ENCODE measurements at places on chromosomes 16 and 17.

GRCh38 chr17:8555062-8555461 lies 75.5 kb downstream of the MYH10 start:
- no peak for DNase-seq

DNA sequence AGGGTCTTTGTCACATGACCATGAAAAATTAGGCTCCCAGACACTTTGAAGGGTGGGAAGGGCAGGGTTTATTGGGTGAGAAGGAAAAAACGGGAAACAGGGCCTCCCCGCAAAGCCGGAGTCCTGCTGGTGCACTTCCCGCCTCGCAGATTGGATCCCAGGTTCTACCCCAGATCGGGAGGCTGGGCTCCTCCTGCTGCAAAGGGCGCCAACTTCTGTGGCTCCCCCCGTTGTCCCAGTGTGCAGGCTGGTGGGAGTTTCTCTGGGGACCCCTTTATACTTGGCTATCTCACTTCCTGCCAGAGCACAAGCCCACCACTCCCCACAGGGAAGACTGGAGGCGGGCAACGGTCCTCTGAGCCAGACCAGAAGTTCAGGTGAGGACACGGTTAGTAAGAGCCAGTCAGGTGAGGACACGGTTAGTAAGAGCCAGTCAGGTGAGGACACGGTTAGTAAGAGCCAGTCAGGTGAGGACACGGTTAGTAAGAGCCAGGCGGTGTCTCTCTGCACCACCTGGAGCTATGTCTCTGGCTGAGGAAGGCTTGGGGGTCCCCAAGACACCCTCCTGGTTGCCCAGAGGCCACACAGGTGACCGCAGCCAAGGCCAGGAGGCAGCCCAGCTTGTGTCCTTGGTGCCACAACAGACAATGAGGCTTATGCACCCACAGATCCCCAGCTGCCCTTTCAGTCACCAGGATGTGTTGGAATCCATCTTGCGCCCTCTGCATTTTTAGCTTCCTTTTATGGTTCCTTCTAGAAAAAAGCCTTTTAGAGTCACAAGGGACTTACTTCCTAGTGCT lies 48.1 kb upstream of the CHMP6 start:
- DNase-seq: no peak

DNA sequence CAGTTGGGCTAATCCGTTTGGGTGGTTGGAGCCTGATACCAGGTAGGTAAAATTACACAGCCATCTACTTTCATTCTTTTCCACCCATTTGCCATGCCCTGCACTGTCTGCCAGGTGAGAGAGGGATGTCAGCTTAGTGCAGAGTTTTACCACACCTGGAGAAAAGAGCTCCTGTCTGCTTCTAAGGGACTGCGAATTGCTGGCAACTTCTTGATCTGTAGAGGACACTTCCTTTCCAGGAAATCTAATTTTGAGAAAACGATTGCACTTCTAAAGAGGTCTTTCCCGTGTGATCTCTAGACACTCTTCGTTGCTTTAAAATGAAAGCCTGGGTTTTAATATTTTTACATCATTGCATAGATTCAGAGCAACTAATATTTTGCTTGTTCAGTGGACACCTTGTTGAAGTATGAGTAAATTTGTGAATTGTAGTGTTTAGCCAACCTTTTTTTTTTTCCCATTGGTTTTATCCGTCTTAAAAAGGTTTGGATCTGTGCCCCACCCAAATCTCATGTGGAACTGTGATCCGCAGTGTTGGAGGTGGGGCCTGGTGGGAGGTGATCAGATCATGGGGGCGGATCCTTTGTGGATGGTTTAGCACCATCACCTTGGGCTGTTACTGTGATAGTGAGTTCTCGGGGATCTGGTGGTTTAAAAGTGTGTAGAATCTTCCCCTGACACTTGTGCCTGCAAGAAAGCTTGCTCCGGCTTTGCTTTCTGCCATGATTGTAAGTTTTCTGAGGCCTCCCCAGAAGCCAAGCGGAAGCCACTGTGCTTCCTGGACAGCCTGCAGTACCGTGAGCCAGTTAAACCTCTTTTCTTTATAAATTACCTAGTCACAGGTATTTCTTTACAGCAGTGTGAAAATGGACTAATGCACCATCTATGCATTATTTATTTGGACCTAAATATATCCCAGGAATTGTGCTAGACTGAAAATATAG lies 104.6 kb downstream of the PRKCA start:
- DNase-seq: no peak

- DNase-seq: no peak
Measured at GRCh38 chr16:3580251-3580651, 3.0 kb upstream of the NLRC3 start.

- no peak for DNase-seq
Measured at GRCh38 chr17:45145035-45145389, 3.3 kb upstream of the HEXIM1 start.

- DNase-seq: no peak
Measured at GRCh38 chr16:49809062-49809461, 46.9 kb downstream of the ZNF423 start.

- no peak for DNase-seq
Measured at GRCh38 chr16:1141191-1141590, 11.7 kb upstream of the CACNA1H start.

GRCh38 chr16:82990155-82990554 lies 363.4 kb downstream of the CDH13 start:
- DNase-seq: no peak

DNA sequence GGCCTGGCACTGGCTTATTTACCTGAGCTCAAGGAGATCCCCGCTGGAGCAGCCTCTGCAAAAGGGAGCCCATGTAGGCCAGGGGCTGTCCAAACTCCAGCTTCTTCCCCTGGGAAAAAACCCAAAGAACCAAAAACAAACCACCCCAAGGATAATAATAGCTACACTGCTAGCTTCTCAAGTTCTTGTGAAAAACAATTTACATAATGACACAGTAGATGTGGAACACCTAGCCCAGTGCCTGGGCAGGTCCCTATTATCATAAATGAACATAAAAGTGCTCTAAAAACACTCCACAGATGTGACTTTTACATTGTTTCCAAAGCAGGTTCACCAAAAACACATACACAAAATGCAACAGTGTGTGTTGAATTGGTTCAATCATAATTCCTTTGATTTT lies 27.3 kb downstream of the CENPV start:
- DNase-seq: no peak

DNA sequence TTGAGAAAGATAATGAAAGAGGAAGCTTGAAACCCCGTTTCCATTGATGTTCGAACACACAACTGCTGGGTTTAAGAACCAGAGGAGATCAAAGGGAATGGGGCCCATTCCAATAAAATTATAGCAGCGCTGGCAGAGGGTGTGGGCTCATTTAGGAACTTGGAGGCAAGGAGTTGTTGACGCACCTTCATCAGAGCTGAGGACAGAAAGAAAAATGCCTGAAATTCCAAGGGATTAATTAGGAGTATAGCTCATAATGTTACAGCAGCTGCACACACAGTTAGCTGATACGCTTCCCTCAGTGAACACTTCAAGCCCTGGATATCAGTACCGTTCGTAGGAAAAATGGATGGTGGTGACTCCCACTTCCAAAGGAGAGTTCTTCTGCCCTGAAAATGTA lies 127.2 kb downstream of the AXIN2 start:
- no peak for DNase-seq

DNA sequence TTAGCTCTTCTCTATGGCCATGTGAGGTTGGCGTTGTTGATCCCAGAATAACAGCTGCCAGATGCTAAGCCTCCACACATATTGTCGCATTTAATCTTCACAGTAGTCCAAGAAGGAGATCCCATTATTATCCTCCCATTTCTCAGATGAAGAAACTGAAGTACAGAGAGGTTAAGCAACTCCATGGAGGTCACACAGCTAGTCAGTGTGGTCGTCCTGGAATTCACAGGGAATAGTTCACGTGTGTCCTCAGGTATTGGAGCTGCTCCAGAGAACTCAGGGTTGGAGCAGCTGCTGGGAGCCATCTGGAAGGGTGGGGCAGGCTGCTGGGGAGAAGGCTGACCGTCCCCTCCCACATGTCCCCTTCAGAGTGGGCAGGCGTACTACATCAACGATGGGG lies 19.5 kb downstream of the SDR42E2 start:
- DNase-seq: no peak

DNA sequence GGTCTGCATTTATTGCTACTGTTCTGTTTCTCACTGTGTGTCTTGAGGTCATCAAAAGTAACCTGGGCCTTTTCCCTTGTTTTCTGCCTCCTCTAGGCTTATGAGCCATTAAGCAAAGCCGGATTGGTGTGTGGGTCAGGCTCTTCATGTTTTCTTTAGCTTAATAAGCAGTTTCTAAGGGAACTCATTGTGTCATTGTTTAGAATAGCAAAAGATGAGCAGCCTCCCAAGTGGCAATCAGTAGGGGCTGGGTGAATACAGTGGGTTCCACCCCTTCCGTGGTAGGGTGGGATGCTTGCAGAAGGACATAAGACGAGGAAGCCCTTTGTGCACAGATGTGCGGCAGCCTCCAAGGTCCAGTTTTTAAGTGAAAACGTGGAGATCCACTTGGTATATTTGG lies 34.5 kb downstream of the ABCC1 start:
- no peak for DNase-seq

DNA sequence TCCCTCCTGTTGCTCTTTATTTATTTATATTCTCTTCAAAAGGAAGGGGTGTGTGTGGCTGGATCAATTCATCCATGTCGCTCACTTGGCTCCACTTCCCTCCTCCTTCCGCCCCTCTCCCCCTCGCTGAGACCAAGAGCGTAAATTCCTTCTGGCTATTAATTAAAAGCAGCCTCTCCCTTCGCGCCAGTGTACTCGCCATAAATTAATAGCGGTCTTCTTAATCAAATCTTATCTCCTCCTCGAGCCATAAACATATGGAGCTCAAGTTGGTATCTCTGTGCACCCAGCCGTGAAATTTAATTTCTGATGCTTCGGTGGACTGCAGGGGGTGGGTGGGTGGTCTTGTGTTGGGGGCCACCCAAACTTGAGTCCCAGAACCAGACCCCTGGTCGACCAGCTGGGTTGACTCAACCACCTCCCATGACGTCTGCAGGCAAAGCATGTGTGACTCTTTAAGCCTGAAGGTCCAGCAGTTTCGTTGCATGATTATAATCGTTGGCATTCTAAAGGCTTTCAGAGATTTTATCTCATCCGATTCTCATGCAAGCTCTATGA lies 57.9 kb downstream of the SDK2 start:
- DNase-seq: no peak

- DNase-seq: peak; percentile 55
Measured at GRCh38 chr16:71883168-71883848, 674 bp downstream of the ZNF821 start.

GRCh38 chr17:52724578-52724977 lies 566.1 kb upstream of the CA10 start:
- no peak for DNase-seq

- no peak for DNase-seq
Measured at GRCh38 chr17:68592009-68592408, 9.2 kb downstream of the FAM20A start.

DNA sequence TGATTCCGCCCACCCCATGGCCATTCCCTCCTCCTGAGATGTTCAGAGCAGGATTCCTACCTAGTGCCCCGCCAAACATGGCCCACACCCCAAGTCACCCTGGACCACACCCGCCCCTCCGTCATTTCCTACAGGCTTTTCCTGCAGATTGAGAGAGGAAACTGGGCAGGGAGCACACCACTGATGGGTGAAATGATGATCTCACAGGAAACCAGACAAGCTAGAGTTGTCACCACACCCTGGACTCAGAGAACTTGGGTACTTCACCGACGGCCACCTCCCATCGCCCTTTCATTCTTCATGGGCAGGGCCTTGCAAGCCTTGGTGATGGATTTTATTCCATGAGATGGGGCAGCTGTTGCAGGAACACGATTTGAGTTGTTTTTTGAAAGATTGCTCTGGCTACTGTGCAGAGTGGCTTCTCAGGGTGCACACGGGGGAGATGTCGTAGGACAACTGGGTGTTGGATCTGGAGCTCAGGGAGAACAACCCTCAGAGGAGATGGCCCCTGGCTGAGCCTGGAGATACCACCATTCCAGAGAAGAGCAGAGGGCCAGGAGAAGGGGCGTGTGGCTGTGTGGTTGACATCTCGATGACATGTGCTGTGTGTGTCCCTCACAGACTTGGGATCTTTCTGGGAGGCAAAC lies 7.4 kb upstream of the B9D1 start:
- no peak for DNase-seq

GRCh38 chr17:2709183-2709661 lies 2.3 kb downstream of the CLUH start:
- DNase-seq: no peak

DNA sequence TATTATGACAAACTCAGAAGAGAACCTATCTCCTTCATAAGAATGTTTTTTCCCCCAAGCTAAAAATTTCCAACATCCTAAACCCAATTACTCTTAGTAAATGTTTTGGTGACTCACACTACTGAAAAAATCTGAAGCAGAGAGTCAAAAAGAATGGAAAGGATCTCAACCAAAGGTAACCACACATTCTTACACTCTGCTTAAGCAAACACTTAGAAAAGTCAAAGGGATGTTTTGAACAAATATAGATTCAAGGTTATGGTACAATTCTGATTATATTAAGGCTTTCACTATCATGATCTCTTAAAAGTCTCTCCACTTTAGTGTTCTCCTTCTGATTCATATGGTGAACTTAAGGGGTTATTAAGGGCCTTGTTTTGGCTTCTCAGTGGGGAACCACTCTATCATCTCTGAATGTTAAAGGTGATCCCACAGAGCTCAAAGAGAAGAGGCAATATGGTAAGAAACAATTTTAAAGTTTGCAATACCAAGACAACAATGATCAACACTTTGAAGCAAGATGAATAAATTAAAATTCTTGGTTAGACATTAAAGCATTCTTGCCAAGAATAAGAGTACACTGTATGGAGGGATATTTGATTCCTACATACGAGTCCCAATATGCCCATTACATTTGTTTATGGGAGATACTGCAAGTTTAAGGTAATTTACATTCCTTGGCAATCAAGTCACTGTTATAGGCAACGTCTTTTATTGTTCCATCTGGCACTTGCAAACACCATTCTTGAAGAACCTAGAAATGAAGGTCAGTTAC lies 69.2 kb downstream of the CDC27 start:
- DNase-seq: no peak

DNA sequence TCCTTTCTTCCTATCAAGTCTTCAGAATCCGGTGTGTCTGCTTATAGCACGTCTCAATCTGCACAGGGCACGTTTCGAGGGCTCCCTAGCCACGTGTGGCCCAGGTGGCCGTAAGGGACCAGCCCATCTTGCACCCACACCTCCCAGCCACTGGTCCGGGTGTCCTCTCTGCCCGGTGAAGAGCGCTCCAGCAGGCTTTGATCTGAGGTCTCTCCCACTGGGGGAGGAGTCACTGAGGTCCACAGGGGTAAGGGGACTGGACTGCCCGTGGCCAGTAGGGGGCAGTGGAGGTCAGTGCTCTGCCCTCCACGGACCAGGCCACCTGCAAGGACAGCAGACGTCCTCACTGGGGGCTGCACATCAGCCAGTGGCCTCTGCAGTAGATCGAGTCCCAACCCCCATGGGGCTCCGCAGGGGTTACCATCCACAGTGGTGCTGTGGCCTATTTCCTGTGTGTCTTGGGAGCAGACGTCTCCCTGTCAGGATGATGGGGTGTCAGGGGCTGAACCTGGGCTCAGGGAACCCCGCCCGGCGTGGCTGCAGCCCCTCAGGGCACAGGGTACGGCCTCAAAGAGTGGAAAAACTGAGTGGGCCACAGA lies 204.1 kb upstream of the CIBAR2 start:
- DNase-seq: peak; percentile 78

- peak; percentile 61 for DNase-seq
Measured at GRCh38 chr16:70692130-70692872, 6.4 kb upstream of the MTSS2 start.

All from liver (tissue), 10 donors.